ENCODE measurements at places on chromosomes 7 and 10.

- no peak for DNase-seq
Observed at GRCh38 chr7:80636709-80637108, 1.7 kb upstream of the CD36 start.

DNA sequence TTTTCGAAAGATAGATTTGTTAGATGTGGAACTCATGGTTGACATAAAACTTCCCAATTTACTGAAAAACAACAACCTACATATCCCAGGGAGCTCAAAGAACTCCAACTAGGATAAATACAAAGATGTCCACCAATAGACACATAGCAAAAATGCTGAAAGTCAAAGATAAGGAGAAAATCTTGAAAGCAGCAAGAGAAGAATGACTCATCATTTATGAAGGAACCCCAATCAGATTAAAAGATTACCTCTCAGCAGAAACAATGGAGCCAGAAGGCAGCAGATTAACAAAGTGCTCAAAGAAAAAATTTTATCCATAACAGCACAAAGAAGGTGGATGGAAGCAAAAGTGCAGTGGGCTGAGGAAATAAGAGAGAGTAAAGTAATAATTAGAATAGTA is 908.6 kb downstream of the SORCS3 start:
- no peak for DNase-seq

- DNase-seq, result no peak
Observed at GRCh38 chr10:71319800-71320392, 837 bp downstream of the SLC29A3 start.

- DNase-seq, result peak; percentile 47
Observed at GRCh38 chr10:106181501-106181900, 983.0 kb downstream of the SORCS1 start.
